CD4-positive, CD25-positive, alpha-beta regulatory T cell (primary cell): ENCODE measurements at places on chromosomes 3 and 15. TPM values are rescaled to one million over a fixed set of nuclear protein-coding genes. Genes with fewer than 3 reads are reported as not detected.

SLC6A20 gene
- not detected for total RNA-seq

MORC1 gene
- 0.12 TPM for total RNA-seq

OR5H1 gene
- not detected for total RNA-seq

CLDN16 gene
- total RNA-seq = not detected

DNA sequence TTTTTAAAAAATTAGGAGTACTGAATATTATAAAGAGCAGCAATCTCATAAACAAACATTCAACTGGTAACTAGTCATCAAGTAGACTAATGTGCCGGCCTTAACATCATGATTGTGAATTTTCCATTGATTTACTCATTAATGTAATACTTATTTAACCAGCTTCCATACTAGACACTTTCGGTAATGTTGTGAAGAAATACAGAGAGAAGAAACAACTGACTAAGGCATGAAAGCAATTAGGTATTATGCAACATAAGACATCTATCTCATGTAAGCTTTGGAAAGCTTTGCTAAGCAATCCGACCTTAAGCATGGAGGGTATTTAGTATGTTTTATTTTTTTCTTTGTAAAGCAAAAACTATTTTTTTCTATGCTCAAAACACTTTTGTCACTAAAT, 108.0 kb downstream of the IL1RAP start:
- H3K4me1 ChIP-seq = peaks cover 10% of the 10 kb centered on the region
- no peak overlapping the region for H3K27ac ChIP-seq
- H3K4me3 ChIP-seq = no peak overlapping the region
- no peak for DNase-seq

- H3K4me1 ChIP-seq = peaks cover 43% of the 10 kb centered on the region
- no peaks in the 10 kb centered on the region for H3K36me3 ChIP-seq
- DNase-seq = no peak
- no peaks in the 10 kb centered on the region for H3K27me3 ChIP-seq
- no peak overlapping the region for H3K4me3 ChIP-seq
- no peak overlapping the region for H3K27ac ChIP-seq
Measured at GRCh38 chr3:177362626-177363025, 165.3 kb upstream of the TBL1XR1 start.

- no peak overlapping the region for H3K27ac ChIP-seq
- H3K4me3 ChIP-seq = peak overlapping the region; percentile 46
- H3K36me3 ChIP-seq = no peaks in the 10 kb centered on the region
- H3K4me1 ChIP-seq = no peaks in the 10 kb centered on the region
- H3K27me3 ChIP-seq = no peaks in the 10 kb centered on the region
Measured at GRCh38 chr3:7876741-7877297, 624.8 kb upstream of the LMCD1 start.

GRCh38 chr3:150531775-150532174, 14.5 kb downstream of the SERP1 start:
- DNase-seq = no peak
- H3K36me3 ChIP-seq = no peaks in the 10 kb centered on the region
- H3K4me1 ChIP-seq = no peaks in the 10 kb centered on the region
- H3K4me3 ChIP-seq = no peak overlapping the region

DNA sequence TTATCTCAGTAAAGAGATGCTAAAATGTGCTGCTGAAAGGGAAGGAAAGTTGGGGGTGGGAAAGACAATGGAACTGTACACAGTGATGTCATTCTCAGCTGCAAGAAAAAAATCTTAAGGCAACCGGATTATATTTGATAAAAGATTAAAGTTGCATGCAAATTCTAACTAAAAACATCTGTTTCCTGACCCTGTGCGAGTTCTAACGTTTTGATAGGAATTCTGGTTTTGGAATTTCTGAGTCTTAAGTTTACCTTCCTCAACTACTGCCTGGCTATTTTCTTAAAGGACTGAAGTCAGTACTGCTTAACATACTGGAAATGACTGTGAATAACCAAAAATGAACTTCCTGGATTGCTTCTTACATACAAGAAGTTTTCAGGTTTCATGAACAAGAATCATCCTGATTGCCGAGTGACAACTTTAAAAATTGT, 115.5 kb downstream of the SLC25A26 start:
- no peaks in the 10 kb centered on the region for H3K4me1 ChIP-seq
- no peak overlapping the region for H3K4me3 ChIP-seq
- H3K27me3 ChIP-seq = no peaks in the 10 kb centered on the region
- H3K36me3 ChIP-seq = no peaks in the 10 kb centered on the region
- DNase-seq = no peak

DNA sequence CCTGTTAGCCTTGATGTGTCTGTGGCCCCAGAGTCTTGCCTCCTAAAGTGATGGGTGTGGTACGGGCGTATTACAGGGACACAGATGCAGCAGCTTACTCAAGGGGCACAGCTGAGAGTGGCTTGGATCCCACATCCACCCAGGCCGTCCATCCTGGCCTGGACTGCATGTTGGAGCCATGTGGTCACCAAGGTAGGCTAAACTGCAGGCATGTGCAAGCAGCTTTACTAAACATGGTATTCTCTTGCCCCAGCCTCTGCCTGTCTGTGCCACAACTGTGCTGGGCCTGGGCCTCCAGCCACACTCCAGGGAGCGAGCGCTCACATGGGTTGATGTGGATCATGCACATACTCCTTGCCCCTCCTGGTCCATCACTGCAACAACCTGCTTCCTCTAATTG, 6.1 kb upstream of the GPR62 start:
- H3K27ac ChIP-seq = no peak overlapping the region
- H3K27me3 ChIP-seq = peaks cover 6% of the 10 kb centered on the region
- no peaks in the 10 kb centered on the region for H3K4me1 ChIP-seq
- no peak overlapping the region for H3K4me3 ChIP-seq
- no peaks in the 10 kb centered on the region for H3K36me3 ChIP-seq

- no peak overlapping the region for H3K4me3 ChIP-seq
- no peak for DNase-seq
- no peak overlapping the region for H3K27ac ChIP-seq
- no peaks in the 10 kb centered on the region for H3K4me1 ChIP-seq
- no peaks in the 10 kb centered on the region for H3K36me3 ChIP-seq
Measured at GRCh38 chr3:56845505-56845904, 43.8 kb upstream of the ARHGEF3 start.

DNA sequence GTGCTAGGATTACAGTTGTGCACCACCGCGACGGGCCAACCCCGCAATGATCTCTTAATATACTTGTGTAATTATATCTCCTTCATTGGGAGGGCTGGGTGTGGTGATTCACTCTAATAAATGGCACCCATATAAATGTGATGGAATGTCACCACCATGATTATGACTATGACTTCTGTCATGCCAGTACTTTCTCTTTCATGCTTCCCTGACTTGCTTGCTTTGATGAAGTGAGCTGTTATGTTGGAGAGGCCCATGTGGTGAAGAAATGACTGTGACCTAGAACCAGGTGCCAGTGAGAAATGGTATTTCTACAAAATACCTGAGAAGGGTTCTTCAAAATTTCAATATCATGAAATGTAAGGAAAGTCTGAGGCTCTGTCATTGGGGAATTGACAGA, 24.4 kb upstream of the TP63 start:
- no peak overlapping the region for H3K4me3 ChIP-seq
- no peak overlapping the region for H3K27ac ChIP-seq
- no peaks in the 10 kb centered on the region for H3K27me3 ChIP-seq
- DNase-seq = no peak
- no peaks in the 10 kb centered on the region for H3K36me3 ChIP-seq

DNA sequence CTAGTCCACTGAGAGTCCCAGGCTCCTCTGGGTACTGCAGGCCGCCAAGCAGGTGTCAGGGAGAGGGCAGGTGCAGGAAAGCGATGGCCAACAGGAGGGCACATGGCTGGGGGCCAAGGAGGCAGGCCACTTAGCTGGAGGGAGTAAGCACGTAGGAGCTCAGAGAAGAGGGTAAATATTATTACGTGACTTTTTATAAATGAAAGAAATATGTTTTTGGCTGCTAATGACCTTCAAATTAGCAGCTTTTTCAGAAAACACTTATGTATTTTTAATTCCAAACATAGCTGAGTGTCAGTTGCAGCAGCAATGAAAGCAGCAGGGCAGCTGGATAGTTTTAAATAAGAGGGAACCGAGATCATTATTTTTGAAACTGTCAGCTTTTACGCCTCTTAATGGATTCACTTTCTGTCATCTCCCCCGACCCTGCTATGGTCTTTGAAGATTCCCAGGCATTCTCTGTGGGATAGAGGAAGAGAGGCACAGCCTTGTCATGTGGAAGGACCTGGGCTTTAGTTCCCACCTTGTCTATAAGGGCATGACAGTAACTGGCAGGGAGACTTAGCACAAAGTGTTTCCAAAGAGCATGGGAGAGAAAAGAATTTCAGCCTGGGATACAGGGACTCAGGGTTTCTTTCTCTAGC, 477.1 kb downstream of the EPHB1 start:
- H3K36me3 ChIP-seq = no peaks in the 10 kb centered on the region
- no peak overlapping the region for H3K4me3 ChIP-seq
- no peaks in the 10 kb centered on the region for H3K27me3 ChIP-seq
- no peak for DNase-seq
- H3K4me1 ChIP-seq = no peaks in the 10 kb centered on the region

DNA sequence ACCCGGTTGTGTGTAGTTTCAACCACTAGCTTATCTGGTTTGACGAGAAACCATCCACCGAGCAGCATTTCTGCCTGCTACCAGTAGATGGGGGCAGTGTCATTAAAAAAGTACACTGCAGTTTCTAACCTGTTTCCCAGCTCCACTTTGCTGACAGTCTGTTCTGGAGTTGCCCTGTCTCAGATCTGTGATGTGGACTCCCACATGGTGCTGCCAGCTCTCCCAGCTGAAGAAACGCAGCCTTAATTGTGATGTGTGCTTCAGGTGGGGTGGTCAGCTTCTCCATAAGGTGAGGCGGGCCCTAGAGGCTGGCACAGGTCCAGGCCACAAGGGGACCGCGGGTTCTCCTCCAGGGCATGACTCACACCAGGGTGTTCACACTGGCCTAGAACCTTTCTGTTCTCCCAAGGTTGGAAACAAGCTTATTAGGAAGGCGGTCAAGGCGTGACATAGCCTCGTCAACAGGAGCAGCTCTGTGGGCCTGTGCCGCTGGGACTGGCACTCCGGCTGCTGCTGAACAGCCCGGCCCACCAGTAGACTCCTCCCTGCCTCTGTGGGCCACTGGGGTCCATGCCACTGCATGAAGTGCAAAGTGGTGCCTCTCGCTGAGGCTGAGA, 2.9 kb upstream of the FAM43A start:
- H3K36me3 ChIP-seq = no peaks in the 10 kb centered on the region
- DNase-seq = peak; percentile 47
- H3K4me3 ChIP-seq = no peak overlapping the region
- peaks cover 4% of the 10 kb centered on the region for H3K27me3 ChIP-seq

- no peaks in the 10 kb centered on the region for H3K27me3 ChIP-seq
- no peaks in the 10 kb centered on the region for H3K36me3 ChIP-seq
- peak overlapping the region; percentile 70 for H3K27ac ChIP-seq
- H3K4me1 ChIP-seq = peaks cover 36% of the 10 kb centered on the region
- peak; percentile 56 for DNase-seq
- H3K4me3 ChIP-seq = peak overlapping the region; percentile 65
Measured at GRCh38 chr3:101720851-101721840, 3.3 kb upstream of the CEP97 start.

DNA sequence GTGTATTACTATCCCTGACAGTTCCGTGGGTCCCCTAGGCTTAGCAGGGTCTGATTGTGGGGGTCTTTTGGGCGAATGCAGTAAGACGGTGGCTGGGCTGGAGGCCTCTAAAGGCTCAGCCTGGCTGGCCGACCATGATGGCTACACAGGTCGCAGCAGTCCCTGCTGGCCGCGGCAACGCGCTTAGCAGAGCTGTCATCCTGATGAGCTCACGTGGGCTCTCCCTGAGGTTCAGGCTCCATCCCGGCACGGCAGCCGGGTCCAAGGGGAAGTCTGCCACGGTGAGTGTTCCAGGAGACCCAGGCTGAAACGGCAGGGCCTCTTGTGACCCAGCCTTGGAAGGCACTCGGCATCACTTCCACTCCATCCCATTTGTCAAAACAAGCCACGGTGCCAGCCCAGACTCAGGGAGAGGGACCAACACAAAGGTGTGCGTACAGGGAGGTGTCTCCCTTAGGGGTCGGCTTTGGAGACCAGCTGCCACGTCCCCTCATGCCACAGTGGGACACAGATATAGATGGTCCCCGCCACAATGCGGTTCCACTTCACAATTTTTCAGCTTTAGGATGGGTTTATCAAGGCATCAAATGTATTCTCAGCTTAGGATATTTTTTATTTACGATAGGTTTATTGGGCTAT, 101.8 kb downstream of the XXYLT1 start:
- H3K36me3 ChIP-seq = no peaks in the 10 kb centered on the region
- H3K4me3 ChIP-seq = no peak overlapping the region
- no peaks in the 10 kb centered on the region for H3K4me1 ChIP-seq
- no peaks in the 10 kb centered on the region for H3K27me3 ChIP-seq
- no peak overlapping the region for H3K27ac ChIP-seq
